ENCODE measurements at places on chromosomes 16 and 17.

DNA sequence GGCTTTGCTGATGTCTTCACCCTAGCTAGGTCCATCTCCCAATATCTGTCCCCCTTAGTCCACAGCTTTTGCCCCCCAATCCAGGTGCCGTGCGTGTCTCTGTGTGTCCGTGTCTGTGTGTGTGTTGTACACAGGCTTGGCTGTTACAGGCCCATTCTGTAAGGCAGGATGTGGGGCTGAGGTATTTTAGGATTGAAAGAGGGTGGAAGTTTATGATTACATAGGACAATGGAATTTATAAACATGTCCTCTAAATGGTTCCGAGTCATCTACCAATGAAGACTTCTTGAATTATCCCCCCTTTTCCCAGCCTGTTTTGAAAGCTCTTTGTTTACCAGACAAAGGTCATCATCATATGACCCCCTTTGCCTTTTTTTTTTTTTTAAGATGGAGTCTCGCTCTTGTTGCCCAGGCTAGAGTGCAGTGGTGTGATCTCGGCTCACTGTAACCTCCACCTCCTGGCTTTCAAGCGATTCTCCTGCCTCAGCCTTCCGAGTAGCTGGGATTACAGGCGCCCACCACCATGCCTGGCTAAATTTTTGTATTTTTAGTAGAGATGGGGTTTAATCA, 21.9 kb downstream of the ACE start:
- DNase-seq: no peak

- no peak for DNase-seq
Observed at GRCh38 chr16:77833921-77834634, 45.7 kb downstream of the VAT1L start.

DNA sequence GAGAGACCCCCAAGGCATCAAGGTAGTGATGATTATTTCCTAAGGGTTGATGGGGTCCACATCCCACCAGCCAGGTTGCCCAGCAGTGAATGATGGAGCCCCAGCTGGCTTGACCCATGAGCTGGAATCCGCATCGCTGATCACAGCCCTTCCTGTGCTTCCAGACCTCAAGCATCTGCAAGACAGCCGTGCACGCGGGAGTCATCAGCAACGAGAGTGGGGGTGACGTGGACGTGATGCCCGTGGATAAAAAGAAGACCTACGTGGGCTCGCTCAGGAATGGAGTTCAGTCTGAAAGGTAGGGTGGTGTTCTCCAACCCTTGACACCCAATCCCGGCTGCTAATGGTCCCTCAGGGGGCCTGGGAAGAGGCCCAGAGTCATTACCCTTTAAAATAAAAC, 69.3 kb downstream of the CRISPLD2 start:
- no peak for DNase-seq

DNA sequence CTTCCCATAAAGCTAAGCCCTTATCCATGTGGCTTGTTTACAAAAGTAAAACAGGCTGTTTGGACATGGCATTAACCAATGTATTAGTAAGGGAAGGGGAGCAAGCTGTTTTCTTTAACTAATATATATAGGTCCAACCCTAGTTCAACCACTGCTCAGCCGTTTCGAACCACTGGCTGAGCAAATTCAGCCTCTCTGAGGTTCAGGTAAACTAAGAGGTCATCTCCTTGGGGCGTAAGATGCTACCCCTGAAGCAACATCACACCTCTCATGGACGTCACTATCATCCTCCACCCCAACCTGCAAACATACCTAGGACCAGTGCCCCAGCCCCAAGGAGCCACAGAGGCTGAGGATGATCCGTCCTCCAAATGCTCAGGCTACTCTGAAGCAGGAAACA, 45.2 kb downstream of the ANKRD11 start:
- no peak for DNase-seq

- peak; percentile 40 for DNase-seq
Observed at GRCh38 chr17:27807567-27808470, 7.5 kb upstream of the NOS2 start.

DNA sequence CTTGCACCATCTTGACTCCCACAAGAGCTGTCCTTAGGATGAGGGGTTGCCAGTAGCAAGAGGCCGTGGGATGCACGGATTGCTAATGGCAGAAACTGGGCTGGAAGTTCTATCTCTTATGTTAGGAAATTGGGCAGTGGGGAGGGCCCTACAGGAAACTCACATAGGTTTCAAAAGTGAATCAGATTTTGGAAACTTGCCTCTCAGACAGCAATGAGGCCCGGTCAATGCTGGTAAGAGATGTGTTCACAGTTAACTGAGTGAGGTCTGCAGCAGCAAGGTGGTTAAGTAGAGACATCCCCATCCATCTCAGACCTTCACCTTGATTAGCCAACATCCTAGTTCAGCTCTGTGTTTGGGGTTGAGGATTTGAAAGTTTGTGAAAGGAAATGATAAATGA, 164.7 kb downstream of the ABCA8 start:
- no peak for DNase-seq

- no peak for DNase-seq
Observed at GRCh38 chr17:58252141-58252540, 13.8 kb downstream of the LPO start.

GRCh38 chr17:8995711-8996110, 25.6 kb upstream of the NTN1 start:
- DNase-seq: no peak

All from stimulated activated CD4-positive, alpha-beta T cell treated with anti-CD3 and anti-CD28 coated beads, TNF-alpha, amount 100 ng/mL, for 48 hours (primary cell).